ENCODE measurements at places on chromosomes 2 and 18.

GRCh38 chr2:100957996-100958653 is 44.0 kb upstream of the RPL31 start:
- no peak for DNase-seq

- no peak for DNase-seq
Measured at GRCh38 chr2:43238813-43239212, 12.4 kb upstream of the ZFP36L2 start.

DNA sequence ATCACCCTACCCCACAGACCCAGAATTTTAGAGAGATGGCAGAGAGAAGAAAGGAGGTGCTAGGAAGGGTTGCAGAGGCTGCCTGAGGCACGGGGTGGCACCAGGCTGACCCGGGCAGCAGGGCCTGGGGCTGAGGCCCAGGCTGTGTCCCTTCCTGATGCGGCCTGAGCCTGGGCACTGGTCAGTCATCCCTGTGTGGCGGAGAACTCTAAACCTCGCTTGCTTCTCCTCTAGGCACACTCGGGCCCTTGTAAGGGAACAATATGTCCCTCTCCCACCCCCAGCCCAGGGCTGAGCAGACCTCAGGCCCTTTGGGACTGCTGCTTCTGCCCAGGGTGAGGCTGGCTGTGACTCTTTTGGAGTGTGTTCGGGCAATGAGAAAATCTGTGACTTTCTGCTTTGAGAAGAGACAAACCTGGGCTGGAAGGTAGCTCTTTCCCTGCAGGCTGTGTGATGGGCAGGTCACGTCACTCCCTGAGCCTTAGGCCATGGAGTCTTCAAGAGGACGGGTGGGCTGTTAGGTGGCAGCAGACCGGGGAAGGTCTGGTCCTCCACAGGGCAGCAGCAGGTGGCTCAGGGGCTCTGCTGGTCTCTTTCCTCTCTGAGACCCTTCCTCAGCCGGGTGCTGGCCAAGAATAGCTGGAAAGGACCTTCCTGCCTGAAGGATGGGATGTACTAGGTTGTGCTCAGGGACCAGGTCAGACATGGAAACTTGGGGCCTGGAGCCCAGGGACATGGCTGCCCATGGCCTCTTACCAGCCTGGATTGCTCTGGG is 96.8 kb downstream of the GLI2 start:
- no peak for DNase-seq

- DNase-seq, result no peak
Measured at GRCh38 chr18:70423120-70423519, 134.3 kb downstream of the SOCS6 start.

- DNase-seq, result no peak
Measured at GRCh38 chr2:60710707-60711106, 45.4 kb upstream of the PAPOLG start.

DNA sequence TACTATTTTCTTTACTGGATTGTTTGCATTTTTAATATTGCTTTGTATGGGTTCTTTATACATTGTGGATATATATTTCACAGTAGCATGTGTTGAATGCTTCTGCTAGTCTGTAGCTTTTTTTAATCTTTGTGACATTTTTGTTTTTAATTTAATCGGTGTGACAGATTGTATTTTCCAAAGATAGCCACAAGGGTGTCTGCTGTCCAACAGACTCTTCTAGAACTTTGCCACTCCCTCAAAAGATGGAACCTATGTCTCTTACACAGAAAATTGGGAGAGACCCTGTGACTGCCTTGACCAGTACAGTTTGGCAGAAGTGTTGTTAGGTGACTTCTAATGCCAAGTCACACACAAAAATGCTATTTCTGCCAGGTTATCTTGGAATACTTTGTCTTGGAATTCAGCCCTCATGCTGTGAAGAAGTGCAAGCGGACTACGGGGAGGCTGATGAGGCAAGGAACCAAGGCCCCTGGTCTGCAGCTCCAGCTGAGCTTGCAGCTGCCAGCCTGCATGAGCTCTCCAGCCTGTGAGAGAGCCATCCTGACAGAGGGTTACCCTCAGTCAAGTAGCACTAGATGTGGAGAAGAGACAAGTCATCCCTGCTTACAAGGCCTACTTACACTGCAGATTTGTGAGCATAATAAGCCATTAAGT is 110.8 kb downstream of the TDRD15 start:
- no peak for DNase-seq

DNA sequence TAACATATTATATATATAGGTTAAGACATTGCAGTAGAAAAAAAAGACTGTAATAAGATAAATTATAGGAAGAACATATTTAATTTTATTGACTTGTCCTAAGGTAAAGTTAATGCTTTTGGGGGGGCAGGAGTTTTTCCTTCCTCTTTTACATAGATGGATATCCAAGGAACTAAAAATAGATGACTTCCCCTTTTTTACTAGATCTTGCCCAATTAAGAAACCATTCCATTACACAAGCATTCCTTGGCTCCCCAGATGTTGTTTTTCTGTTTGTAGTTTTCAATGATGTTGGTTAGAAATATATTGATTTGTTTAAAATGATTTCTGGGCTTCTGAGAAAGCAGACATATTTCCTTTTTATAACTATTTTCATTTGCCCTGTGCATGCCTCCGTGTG is 22.4 kb upstream of the PMAIP1 start:
- DNase-seq, result no peak

DNA sequence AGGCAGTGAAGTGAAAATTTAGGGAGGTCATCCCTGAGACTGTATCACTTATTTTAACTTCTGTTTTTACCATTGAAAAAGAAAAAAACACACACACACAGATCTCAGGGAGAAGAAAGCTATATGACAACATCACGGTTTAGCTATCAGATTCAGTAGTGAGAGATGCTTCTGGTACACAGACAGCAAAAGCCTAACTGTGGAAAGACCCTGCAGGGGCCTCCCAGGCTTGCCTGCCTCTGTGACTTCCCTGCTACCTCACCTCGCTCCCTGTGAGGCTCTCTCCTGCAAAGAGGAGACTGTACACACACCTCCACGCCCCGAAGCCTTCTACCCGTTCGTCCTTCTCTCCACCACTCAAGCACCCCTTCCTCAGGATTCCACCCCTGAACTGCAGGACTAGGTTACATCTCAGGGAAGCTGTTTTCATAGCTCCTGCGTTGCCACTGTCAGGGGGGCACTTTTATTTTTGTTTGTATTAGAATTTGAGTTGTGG is 86.3 kb downstream of the EPB41L3 start:
- no peak for DNase-seq

DNA sequence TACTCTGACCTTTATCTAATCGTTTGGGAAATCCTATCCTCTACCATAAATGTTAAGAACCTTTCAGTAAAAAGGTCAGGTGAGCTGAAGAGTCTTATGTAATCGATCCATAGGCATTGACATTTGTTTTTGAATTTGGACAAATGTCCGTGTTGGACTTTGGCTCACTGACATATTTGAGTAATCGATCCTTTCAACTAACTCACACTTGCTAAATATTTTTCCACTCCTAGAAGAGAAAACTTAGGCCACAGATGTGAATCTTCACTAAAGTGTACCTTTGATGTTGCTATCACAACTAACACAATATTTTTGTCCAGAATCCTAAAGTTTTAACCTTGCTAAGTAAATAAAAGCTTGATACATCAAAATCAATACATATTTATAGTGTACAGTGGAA is 89.5 kb downstream of the CCDC102B start:
- DNase-seq, result no peak

DNA sequence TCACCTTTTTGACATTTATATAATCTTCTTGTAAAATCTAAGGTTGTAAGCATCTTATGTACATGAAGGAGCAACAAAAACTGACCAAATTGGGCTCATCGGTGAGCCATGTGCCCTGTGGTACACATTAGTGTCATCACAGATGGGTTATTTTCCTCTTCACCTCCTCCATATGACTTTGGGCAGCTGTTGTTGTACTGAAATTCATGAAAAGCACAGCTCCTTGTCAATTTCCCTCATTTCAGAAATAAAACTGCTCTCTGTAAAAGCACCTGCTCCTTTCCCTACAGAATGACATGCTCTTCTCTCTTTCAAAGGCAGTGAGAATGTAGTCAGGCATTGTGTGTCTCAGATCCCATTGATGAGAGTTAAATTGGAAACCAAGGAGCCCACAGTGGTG is 42.0 kb downstream of the DTNA start:
- DNase-seq, result no peak

GRCh38 chr2:95122197-95122551 is 566 bp upstream of the MRPS5 start:
- DNase-seq, result no peak

GRCh38 chr2:119407430-119408220 is 24.0 kb upstream of the TMEM37 start:
- no peak for DNase-seq

DNA sequence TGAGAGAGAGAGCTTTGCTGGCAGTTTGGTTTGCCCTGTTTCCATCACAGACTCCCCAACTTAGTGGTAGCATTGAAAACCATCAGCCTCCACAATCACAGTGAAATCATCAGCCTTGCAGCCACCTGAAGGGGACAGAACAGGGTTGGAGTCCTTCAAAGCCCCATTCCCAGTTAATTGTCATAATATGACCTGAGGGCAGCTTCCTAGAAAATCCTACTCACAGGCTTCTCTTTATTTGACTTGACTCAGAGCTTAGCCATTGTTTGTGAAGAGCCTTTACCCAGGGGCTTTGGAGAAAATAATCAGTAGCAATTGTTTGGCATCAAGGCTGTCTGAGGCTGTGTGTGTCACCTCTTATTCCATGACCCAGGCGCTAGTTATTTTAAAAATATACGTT is 308.7 kb downstream of the CBLN2 start:
- DNase-seq, result no peak

- DNase-seq, result no peak
Measured at GRCh38 chr18:56322406-56322805, 316.0 kb downstream of the TXNL1 start.

DNA sequence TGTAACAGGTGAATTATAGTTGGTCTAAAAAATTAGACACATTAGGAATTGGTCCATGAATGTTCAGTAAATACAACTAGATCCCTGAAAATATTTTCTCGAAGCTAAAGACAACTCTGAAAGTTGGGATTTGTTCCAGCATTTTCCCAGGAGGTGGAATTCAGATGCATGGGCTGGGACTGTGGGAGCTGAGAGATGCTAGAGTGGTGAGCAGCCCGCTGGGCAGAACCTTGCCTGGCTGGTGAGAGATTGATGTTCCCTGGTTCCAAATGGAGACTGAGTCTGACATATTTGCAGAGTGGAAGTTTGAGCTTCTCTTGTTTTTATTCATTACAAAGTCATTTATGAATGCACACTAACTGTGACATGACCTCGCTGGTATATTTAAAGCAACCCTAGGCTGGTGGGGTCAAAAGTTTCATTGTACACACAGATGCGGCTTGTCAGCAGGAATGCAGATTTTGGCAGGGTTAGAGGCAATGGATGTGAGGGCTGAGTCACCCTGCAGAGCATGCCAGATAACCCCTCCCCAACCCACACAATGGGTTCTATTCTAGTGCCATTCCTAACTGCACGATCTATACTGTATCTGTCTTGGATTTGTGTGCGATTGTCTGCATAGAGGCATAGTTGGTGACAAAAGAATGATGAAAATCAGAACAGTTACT is 23.5 kb upstream of the TMEM178A start:
- DNase-seq, result no peak

- DNase-seq, result no peak
Measured at GRCh38 chr2:124623560-124623959, 598.5 kb downstream of the CNTNAP5 start.

Measured in T-helper 17 cell (primary cell).